BE2C (cell line): ENCODE measurements at places on chromosomes 11 and 22.

DNA sequence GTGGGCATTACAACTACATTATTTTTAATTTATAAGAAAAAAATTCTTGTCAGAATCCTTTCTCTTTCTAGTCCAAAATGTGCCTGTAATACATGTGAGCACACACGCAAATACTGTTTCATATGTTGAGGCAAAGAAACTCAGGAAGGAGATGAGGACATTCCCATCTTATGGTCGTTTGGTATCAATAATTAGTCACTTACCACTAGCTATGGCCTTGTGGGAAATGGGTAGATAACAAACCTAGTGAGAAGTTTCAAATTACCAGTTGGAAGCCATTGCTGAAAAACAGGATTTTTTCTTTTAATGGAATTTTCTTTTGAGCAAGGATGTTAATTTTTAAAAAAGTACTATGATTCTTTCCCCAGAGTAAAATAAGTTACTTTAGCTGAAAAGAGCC is 25.7 kb downstream of the AMOTL1 start:
- no peak for DNase-seq

GRCh38 chr11:64724863-64725532 is 2.0 kb upstream of the NRXN2 start:
- DNase-seq = no peak

DNA sequence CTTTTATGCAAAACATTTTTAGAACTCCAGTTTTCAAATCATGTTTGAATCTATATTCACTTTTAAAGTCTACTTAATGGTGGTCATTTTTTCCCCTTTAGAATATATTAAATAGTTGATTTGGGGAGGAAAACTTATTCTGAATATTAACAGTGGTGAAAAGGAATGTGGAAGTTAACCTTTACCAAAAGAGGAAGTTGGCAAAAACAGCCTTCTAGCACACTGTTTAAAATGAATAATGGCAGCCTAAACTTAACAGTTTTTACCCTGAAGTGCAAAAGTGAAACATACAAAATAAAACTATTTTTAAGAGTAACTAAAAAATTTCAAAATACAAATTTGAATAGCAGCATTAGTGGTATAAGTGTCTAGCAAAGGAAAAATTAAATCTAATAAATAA is 86.4 kb downstream of the GRK3 start:
- DNase-seq = no peak

DNA sequence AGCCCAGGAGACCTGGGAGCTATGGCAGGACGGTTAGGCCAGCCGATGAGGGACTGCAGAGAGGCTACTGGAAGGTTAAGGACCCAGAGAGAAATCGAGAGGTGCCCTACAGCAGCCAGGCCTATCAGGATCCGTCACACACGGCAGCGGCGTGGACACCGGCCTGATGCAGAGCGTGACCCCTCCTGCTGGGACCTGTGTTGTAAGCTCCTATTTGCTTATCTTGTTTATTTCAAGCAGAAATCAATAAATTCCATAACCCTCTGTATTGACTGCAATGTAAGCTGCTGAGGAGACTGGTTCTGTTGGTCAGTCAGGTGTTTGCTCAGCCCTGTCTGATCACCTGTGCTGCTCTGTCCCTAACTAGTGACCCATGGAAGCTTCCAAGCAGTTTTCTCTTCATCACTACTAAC is 39.9 kb downstream of the PPP2R1B start:
- no peak for DNase-seq

- DNase-seq = peak; percentile 36
Measured at GRCh38 chr22:41687901-41688364, 734 bp downstream of the SNU13 start.

- DNase-seq = peak; percentile 84
Measured at GRCh38 chr11:62974848-62975522, 9.8 kb downstream of the SLC22A6 start.

DNA sequence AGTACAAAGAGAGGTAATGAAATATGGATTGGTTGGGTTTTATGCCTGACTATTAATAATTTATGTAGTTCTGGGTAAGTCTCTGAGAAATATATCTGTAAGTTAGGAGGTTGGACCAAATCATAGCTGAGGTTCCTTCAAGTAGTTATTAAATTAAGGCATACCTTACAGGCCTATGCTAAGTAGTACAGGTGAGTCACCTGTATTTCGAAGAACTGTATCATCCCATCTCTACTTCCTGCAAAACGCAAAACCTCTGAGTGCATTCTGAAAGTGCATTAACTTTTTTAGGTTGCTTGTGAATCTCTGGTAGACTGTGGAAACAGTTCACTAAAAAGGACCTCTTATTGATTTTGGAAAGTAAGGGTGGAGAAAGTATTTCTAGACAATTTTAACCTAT is 37.1 kb downstream of the APOL5 start:
- no peak for DNase-seq

- DNase-seq = peak; percentile 2
Measured at GRCh38 chr22:46050451-46050845, 73.5 kb upstream of the WNT7B start.

DNA sequence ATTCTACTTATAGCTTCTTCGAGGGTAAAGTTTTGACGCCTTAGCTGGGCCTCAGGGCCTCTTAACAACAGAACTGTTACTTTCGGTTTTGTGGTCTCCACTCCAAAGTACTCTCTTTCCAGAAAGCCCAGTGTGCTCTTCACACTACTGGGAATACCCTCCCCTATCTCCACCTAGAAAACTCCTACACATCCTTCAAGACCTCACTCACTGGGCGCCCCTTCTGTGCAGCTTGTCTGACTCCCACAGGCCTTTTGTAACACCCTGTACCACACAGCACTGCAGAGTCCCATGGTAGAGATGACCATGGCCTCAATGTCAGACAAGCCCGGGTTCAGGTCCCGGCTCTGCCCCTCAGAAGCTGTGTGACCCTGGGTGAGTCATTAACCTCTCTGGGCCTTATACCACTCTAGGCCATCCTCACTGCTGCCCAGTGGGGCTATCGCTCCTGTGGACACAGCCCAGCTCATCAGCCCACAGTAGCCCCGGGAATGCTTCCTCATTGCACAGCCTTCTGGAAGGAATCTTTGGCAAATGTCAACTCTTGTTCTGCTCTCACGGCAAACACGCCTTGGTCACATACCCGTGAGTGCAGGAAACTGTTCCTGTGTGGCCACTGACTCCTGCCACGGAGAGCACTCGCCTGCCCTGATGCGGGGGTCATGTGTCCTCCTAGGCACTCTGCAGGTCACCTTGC is 51.4 kb downstream of the SHISAL1 start:
- DNase-seq = no peak

- DNase-seq = no peak
Measured at GRCh38 chr11:134866981-134867675, 455.1 kb upstream of the B3GAT1 start.

- no peak for DNase-seq
Measured at GRCh38 chr11:27716216-27716615, 16.0 kb upstream of the BDNF start.

GRCh38 chr11:117221775-117222517 is 9.9 kb downstream of the PCSK7 start:
- no peak for DNase-seq

GRCh38 chr22:22196833-22197477 is 47.6 kb upstream of the VPREB1 start:
- DNase-seq = no peak

GRCh38 chr11:119316729-119317591 is at the start of gene MCAM:
Gene MCAM, minus strand, starts transcription at chr11:119317130. Its CDS starts 29 bp downstream, at chr11:119317101.
- peak; percentile 69 for DNase-seq

DNA sequence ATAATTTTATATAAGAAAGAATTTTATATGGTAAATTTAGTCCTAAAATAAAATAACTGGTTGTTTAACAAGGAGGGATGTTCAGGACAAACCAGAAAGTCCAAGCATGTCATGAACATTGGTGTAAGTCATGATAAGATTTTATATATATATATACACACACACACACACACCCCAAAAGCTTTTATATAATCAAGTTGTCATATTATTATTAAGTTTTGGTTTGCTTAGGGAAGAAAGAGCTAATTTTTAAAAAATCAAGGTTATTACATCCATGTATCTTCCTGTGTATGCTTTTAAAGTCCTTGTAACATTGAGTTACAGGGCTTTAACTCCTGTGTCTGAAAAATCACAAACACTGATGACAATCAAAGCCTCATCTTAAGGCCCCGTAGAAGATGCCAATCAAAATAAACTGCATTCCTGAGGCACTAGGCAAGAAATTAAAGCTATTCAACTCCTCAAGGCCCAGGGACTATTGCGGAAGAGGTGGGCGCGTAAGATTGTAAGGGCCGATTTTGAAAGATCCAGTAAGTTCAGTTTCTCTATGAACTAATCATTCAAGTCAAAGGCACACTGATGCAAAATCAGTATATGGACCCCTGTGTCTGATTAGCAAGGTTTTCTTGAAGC is 16.8 kb downstream of the APOL6 start:
- no peak for DNase-seq

- DNase-seq = no peak
Measured at GRCh38 chr11:134097166-134097565, 28.3 kb downstream of the JAM3 start.

GRCh38 chr11:130042093-130042591 is 27.6 kb upstream of the APLP2 start:
- DNase-seq = no peak

DNA sequence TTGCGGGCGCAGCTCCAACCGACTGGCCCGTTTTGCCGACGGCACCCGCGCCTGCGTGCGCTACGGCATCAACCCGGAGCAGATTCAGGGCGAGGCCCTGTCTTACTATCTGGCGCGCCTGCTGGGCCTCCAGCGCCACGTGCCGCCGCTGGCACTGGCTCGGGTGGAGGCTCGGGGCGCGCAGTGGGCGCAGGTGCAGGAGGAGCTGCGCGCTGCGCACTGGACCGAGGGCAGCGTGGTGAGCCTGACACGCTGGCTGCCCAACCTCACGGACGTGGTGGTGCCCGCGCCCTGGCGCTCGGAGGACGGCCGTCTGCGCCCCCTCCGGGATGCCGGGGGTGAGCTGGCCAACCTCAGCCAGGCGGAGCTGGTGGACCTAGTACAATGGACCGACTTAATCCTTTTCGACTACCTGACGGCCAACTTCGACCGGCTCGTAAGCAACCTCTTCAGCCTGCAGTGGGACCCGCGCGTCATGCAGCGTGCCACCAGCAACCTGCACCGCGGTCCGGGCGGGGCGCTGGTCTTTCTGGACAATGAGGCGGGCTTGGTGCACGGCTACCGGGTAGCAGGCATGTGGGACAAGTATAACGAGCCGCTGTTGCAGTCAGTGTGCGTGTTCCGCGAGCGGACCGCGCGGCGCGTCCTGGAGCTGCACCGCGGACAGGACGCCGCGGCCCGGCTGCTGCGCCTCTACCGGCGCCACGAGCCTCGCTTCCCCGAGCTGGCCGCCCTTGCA is 1.0 kb downstream of the FJX1 start:
- peak; percentile 46 for DNase-seq

DNA sequence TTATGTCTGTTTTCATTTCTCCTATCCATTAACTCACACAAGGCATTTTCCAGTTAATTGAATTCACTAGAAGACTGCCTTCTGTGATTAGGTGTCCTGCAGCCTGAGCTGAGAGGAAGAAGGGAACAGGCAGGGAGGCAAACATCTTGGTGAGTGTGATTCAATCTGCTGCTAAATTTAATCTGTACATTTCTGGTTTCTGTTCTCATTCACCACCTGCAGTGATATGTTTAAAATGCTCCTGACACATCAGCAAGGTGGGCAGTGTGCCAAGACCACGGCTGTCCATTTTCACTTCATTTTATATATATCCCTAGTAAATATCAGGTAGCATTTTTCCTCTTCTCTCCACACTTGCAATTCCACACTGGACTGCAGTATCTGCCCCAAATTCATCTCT is 416.5 kb downstream of the TMEM135 start:
- DNase-seq = peak; percentile 18

- DNase-seq = no peak
Measured at GRCh38 chr22:45632791-45633515, 38.7 kb upstream of the ATXN10 start.

DNA sequence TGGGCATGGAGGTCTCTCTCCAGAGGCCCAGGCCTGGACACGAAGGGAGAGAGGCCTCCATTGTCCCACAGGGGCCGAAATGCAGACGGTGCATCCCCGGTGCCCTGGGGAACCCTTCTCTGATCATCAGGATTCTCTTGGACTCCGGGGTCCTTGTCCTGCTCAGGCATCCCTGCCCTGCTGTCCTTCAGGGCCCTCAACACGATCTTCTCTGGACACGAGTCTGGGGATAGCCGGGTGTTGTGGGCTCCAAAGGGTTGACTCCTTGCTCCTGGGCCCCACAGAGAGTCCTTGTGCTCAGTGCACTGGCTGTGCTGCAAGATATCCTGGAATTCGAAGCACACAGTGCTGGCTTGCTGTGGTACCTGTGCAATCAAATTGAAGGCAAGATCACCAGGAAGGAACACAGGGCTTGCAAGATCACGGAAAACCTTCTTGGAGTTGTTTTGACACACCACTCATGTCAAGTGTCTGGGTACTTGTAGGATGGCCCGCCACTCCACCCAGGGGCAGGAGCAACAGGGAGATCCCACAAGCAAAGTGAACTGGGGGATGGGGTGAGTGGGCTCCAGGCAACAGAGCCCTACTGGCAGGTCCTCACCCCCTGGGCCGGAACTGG is 61.3 kb upstream of the PRODH start:
- no peak for DNase-seq

DNA sequence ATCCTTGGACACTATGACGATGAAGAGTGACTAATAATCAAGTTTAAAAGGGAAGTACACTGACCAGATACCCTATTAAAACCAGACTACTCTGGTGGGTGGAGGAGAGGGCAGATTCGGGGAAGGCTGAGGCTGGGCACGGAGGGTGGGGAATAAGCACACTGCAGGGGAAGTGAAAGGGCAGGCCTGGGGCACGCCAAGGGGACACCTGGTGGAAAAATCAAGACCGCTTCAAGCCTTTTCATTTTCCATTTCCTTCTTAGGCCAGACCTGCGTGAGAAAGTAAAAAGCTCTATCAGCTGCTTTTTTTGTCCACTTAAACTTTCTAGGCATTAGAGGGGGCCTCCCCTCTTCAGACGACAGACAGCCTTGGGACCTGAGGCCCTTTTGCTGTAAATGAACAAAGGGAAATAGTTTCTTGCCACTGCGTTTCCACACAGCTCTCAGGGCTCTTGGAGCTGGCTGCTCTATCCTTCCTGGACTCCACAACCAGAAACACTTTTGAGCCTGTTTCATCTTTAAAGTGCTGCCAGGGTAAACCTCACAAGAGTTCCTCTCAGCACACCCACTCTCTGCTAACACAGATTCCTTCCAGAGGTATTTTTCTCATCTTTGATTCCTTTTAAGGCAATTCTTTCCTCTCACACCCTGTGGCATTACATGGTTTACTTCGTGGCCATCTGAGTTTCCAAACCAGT is 25.0 kb upstream of the SERPIND1 start:
- no peak for DNase-seq

GRCh38 chr11:89235083-89235482 is 57.4 kb downstream of the TYR start:
- DNase-seq = no peak
